ENCODE measurements at places on chromosomes 5 and 9.

DNA sequence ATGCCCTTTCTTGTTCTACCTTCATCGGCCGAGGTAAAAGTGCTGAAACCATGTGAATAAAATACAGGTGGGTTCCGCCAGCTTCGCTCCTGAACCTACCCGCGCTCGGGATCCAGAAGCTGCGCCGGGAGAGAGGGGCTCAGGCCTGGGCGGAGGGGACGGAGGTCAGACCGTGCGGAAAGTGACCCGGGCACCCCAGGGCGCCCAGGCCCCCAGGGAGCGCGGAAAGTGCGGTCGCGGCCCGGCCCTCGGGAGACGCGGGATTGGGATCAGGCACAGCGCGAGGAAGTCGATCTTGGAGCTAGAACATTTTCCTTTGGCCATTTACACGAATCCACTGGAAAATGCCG is 329 bp downstream of the SYK start:
- DNase-seq = no peak

GRCh38 chr5:51651476-51651875 is 268.2 kb downstream of the ISL1 start:
- DNase-seq = no peak

GRCh38 chr9:114484854-114485443 is 20.3 kb downstream of the WHRN start:
- DNase-seq = no peak

- DNase-seq = no peak
These were observed 85.8 kb downstream of the SEC61B start for GRCh38 chr9:99307851-99308250.

GRCh38 chr9:84224246-84224645 is 116.3 kb downstream of the SLC28A3 start:
- DNase-seq = no peak

- DNase-seq = no peak
These were observed 395.8 kb upstream of the ADAMTSL1 start for GRCh38 chr9:18077941-18078678.

GRCh38 chr9:15086778-15087324 is 176.6 kb upstream of the FREM1 start:
- DNase-seq = no peak

GRCh38 chr9:32590898-32591297 is 17.9 kb upstream of the NDUFB6 start:
- no peak for DNase-seq

DNA sequence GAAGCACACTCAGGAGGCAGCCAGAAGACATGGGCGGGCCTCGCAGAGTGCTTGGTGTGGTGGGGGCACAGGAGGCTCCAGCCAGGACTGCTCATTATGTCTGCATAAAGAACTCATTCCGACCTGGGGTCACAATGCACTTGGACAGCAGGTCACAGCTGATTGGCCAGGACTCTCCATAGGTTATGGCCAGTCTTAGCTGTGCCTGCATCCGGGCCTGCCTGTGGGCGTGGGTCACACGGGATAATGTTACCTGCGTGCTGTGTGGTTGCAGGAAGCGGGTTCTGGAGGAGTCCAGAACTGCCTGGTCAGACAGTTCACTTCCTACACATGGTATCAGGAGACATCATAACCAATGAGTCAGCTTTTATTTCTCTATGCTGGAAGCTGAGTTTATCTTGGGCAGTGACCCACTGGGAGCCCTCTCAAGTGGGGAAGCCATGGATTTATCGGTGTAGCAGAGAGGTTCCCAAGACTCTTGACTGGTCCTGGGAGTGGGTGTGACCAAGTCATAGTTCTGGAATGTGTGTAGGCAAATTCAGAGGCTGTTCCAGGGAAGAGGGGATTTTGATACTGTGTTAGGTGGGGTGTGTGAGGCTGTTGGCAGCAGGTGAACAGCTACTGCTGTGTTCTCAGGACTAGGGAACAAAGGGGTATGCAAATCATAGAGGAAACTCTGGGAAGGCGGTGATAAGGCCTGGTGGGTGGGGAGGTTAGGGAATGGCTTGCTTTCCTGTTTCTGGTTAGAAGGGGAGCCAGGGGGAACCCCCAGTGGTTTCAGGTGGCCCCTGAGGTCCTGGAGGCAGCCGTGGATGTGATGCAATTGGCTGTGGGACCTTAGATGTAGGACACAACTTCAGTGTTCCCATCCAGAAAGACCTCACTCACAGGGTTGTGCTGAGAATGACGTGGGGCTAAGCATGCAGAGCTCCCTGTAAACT is 51.3 kb downstream of the ARHGEF37 start:
- DNase-seq = no peak

DNA sequence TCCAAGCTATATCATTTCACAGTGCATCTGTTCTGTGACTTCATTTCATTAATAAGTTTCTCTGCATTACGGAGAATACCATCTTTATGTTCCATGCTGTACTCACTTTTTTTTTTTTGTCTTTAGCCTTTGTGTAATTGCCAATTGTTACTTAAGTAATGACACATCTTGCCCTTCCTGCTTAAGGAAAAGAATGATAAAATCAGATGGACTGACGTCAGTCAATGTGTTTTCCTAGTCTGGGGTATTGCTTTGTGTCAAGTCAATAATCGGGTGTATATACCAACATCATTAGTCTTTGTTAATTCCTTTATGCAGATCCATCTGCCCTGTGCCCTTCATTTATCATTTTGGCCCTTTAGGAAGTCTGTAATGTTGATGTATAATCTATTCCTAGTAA is 133.5 kb downstream of the CD180 start:
- no peak for DNase-seq

GRCh38 chr9:99962680-99963261 is 56.3 kb downstream of the STX17 start:
- DNase-seq = no peak

DNA sequence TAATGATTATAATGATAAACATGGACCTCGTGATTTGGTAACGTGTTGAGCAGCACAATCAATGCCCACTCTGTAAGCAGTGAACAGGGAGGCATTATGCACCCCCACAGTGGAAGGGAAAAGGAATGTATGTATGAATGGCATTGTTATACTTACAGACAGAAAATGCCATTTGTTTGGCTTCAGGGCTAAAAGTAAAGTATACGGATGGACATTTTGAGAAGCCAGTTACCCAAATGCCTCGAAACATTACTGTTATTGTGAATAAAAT is 260.2 kb upstream of the PPP1R2B start:
- DNase-seq = no peak

GRCh38 chr5:89308606-89309040 is 425.6 kb upstream of the MEF2C start:
- DNase-seq = no peak

- no peak for DNase-seq
These were observed 57.2 kb upstream of the PRDM9 start for GRCh38 chr5:23450187-23450586.

GRCh38 chr5:137398751-137399150 is 100.4 kb downstream of the SPOCK1 start:
- DNase-seq = no peak

- no peak for DNase-seq
These were observed 1216.2 kb downstream of the MAT2B start for GRCh38 chr5:164721656-164722055.

DNA sequence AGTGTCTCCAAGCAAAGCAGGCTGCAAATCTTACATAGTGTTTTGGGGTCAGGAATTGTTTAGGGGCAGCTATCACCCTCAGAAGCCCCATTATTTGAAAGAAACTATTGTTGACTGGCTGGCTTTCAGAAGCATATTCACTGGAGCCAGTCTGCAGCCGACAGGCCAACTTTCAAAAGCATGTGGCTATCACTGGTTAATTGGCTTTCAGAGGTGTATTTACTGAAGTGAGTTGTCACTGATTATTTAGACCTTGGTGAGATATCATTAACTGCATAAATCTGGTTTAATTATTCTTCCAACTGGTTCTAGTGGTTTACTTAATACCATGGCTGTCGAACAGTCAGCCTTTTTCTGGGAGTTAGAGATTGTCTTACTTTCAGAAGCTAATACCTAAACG is 247.0 kb downstream of the CWC27 start:
- no peak for DNase-seq

- DNase-seq = no peak
These were observed 627.7 kb upstream of the KLF4 start for GRCh38 chr9:108117306-108117705.

- DNase-seq = no peak
These were observed 167.9 kb downstream of the DENND1A start for GRCh38 chr9:123761905-123762605.

DNA sequence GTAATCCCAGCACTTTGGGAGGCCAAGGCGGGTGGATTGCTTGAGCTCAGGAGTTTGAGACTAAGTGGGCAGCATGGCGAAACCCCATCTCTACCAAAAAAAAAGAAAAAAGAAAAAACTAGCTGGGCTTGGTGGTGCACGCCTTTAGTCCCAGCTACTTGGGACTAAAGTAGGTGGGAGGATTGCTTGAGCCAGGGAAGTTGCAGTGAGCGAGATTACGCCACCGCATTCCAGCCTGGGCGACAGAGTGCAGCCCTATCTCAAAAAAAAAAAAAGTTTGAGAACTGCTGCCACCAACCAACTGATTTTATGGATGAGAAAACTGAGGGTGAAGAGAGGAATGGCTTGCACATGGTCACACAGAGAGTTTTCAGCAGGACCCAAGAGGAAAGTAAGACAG is 175.1 kb downstream of the DOCK8 start:
- no peak for DNase-seq

DNA sequence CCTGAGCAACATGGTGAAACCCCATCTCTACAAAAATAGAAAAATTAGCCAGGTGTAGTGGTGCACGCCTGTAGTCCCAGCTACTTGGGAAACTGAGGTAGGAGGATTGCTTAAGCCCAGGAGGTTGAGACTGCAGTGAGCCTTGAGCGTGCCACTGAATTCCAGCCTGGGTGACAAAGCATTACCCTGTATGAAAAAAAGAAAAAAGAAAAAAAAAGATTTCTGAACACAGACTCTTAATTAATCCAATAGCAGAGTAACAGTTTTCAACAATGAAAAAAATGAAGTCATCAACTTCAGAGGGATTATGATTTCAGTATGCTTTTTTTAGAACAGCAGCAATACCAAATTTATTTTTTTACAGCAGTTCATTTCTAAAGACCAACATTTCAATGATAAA is 118.8 kb upstream of the TNPO1 start:
- no peak for DNase-seq

DNA sequence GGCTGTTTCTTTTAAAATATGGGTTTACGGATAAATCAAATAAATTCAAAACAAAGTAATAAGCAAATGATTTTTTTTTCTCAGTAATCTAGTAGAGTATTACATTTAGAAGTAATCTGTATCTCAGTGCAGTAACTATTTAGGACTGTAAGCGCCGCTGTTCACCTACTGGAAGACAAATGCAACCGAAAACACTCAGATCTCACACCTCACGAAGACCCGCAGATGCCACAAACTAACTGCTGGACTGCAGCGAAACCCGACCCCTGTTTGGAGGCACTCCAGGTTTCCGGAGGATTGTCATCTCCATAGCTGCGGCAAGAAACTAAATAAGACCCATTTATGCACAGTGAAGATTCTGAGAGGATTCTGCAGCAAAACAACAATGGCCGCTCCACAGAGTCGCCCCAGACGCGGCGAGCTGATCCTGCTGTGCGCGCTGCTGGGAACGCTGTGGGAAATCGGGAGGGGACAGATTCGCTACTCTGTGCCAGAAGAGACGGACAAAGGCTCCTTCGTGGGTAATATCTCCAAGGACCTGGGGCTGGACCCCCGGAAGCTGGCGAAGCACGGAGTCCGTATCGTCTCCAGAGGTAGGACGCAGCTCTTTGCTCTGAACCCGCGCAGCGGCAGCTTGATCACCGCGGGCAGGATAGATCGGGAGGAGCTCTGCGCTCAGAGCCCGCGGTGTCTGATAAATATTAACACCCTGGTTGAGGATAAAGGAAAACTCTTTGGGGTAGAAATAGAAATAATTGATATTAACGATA is at the start of gene PCDHGA8:
Gene PCDHGA8, plus strand, starts transcription at position 205 of the 770 bp plus-strand sequence. Its CDS starts 181 bp downstream, at position 386.
- no peak for DNase-seq

- DNase-seq = no peak
These were observed 19.9 kb downstream of the GDA start for GRCh38 chr9:72169178-72169577.

GRCh38 chr5:20445326-20445860 is 457.4 kb upstream of the CDH18 start:
- no peak for DNase-seq

GRCh38 chr9:131273856-131274673 is 2.2 kb downstream of the FAM78A start:
- DNase-seq = no peak

GRCh38 chr5:15926586-15926985 is 253.0 kb downstream of the MARCHF11 start:
- no peak for DNase-seq

- DNase-seq = no peak
These were observed 45.0 kb downstream of the SEMA6A start for GRCh38 chr5:116529615-116530014.

- no peak for DNase-seq
These were observed 15.2 kb downstream of the FNBP1 start for GRCh38 chr9:130027533-130028365.

DNA sequence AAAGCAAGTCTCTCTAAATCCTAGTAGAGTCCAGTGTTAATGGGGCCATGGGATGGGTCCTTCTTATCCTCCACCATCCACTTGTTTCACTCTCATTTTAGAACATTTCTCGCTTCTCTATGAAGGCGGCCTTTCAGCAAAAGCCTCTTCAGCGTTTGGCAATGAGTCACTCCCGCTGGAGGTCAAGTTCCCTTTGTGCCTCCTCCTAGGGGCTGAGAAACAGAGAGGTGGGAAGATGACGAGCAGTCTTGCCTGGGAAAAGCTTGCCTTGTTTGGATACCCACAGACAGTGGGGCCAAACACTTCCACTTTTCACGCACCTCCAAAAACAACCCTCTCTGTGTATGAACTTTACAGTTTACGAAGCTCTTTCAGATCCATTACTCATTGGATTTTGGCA is 168.8 kb downstream of the GABBR2 start:
- DNase-seq = no peak

DNA sequence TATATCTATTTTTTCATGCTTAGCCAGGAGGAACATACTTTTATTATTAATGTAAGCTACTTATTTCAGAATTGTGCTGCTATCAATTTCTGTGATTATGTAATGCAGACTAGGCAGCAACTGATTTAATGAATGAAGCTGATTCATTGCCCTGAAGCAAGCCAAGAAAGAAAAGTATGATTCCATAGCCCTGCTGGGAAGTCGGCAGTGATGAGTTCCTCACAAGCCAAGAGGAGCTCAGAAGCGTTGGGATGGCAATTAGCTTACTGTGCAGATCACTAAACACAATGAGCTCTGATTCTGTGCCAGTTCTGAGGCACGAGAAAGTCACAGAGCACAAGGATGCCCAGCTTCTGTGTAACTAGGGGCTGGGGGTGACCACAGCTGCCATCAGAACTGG is 254.3 kb upstream of the KLF9 start:
- DNase-seq = no peak

DNA sequence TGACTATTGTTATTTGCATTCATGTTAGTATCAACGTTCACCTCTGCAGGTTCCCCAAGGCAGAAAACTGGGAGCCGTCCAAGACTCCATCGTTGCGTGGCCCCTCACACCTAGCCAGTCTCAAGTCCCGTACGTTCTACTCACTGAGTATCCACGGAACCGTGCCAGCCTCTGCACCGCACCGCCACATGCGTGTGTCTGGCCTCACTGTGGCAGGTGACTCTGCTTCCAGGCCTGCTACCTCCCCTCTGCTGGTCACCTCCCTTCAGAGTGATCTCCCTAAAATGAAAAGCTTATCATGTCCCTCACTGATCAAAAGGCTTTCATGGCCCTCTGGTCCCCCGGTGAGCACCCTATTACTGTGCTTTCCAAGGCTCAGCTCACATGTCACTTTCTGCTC is 108.1 kb downstream of the GABBR2 start:
- no peak for DNase-seq
